ENCODE measurements at places on chromosomes 5 and 9.

- no peak for DNase-seq
Observed at GRCh38 chr5:90878081-90878480, 319.5 kb downstream of the ADGRV1 start.

GRCh38 chr5:8851101-8851500 lies 694.8 kb downstream of the SEMA5A start:
- no peak for DNase-seq

DNA sequence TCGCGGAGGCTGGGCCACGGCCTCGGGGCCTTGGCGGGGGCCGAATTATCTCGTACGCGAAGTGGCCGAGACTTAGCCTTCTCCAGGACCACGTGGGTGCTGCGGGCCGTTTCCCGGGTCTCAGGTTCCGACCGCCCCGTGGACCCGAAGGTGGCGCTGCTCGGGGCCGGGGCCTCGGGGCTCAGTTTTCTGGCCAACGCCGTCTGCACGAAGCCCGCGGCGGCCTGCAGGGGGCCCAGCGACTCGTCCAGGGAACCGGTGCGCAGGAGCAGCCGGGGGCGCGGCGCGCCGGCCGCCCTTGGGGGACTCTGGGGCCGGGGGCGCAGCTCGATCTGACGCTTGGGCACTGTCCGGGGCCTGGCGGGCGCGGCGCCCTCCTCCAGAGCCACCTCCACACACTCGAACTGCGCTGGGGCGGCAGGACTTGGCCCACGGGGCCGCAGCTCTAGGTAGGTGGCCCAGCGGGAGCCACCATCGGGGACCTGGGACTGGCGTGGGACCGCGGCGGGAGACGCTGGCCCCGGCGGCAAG lies 716 bp downstream of the PROB1 start:
- peak; percentile 50 for DNase-seq

DNA sequence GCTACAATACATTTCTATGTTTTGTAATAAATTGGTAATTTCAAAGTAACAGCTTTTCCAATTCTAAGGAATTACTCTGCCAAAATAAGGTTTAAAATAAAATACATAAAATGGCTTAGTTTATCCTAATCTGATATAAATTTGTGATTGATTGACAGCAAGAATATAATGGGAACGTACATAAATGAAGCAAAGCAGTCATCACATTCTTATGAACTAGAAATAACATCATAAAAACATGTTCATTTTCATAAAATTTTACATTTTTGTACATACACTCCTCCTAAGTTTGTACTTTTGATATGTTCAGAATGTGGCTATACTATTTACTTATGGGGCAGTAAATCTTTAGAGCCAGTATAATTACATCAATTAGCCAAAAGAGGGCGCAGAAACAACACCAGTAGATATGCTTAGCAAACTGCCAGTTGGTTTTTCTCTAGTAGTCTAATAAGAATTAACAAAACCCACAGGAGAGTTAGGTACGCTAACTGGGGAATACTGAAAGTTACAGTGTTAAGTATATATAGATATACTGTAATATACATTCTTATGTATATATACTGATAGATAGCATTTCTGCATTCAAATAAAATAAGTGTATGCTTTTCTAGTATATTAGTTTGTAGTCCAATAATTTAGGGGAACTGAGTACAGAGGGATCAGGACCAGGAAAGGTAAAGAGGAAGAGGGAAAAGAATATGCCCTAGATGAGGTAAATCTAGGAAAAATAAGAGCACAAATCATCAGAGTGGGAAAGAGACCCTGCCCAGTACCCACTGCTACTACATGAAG lies 76.8 kb downstream of the ZDHHC21 start:
- DNase-seq, result no peak

GRCh38 chr5:126875303-126875785 lies 98.4 kb downstream of the LMNB1 start:
- no peak for DNase-seq

DNA sequence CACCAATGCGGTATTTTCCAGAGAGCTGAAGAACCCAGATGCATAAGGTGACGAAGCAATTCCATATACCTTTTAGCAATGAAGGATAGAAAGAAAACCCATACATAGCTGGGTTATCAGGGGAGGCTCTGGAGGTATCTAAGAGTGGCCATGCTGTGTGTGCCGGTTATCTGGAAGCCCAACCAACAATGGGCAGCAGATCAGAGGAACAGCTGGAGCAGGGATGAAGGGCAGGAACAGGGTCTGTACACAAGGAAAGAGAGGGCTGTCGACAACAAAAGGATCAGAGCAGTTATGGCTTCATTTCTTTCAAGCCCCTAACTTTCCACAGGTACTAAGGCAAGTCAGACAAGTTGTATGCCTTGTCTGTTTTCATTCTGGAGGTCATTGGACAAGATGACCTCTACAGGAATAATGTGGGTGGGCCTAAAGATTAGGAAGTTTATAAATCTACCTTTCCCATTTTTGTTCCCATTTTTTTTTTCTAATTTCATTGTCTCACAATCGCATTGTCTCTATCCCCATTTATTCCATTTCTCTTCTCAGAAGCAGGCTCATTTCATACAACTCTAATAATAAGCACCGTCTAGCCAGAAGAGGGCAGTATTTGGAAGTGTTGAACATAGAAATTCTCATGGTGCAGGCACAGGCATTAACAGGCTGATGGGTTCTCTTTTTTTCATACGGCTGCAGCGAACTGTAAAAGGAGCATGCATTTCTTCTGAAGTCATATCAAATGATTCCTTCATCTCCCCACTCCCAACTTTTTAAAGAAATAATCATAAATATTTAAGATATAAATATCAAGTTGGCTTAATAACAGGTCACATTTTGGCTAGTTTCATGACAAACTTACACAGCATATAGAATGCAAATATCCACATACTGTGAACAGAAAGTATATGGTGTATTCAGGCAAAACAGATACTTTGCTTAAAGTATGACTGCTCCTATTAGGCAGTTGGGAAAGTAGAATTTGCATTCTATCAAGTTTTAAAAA lies 63.5 kb downstream of the ZNF474 start:
- peak; percentile 36 for DNase-seq

GRCh38 chr5:172624996-172625964 lies 15.8 kb upstream of the NEURL1B start:
- no peak for DNase-seq

- no peak for DNase-seq
Observed at GRCh38 chr5:41670216-41670615, 159.8 kb upstream of the PLCXD3 start.

DNA sequence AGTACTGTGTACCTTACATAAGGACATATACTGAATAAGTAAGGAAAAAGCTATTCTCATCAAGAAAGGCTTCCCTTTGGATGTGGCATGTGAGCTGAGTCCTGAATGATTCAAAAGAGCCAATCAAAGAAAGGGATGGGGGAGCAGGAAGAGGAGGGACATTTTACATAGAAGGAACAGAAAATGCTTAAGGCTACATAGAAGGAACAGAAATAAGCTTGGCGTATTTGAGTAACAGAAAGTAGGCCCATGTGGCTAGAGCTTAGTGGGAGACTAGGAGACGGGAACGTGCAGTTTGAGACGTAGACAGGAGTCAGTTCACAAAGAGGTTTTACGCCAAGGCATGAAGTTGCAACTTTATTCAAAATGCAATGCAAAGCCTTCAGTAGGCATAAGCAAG lies 126.3 kb downstream of the CEMIP2 start:
- DNase-seq, result no peak

DNA sequence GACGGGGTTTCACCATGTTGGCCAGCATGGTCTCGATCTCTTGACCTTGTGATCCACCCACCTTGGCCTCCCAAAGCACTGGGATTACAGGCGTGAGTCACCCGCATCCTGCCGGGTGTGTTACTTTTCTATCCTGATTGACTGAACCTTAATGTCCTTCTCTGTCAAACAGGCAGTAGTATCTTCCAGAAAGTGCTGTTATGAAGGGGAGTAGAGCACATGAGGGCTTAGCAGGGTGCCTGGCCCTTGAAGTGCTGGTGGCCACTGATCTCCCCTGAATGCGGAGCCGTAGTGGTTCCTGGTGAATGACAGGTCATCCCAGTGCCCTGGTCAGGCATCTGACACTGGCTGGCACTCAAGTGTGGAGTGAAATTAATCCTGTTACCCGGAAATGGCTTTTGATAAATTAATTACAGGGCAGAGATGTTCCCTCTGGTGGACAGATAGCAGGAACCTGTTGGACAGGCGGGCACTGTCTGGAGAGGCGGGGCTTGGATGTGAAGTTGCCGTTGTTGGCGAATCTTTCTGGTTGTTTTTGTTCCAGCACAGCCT lies 28.4 kb downstream of the PRRC2B start:
- no peak for DNase-seq

- DNase-seq, result no peak
Observed at GRCh38 chr9:98811051-98811650, 3.7 kb downstream of the GALNT12 start.

DNA sequence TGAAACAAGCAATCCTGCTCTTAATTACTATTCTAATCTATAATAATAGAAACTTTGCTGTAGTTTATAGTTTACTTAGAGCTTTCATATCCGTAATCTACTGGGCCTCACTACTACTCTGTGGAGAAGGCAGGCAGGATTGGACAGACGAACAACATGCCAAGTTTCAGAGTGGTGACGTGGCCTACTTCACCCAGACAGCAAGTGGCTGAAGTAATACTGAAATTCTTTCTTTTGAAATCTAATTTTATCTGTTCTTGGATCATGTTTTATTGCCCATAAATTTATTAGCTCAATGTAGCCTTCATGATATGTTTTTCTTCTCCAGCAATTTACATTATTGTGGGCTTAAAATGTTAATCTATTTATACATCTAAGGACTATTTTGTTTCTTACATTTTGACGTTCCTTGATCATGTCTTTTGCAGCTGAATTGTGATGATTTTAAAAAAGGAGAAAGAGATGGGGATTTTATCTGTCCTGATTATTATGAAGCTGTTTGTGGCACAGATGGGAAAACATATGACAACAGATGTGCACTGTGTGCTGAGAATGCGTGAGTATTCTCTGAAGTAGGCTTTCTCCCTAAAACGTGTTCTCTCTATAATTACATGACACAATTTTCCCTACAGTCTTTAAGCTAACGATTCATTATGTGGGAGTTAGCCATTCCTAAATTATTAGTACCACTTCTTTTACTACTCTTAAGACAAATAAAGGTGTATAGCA lies 22.4 kb downstream of the SPINK5 start:
- peak; percentile 91 for DNase-seq

- no peak for DNase-seq
Observed at GRCh38 chr5:107486489-107486888, 184.2 kb downstream of the EFNA5 start.

GRCh38 chr9:113360242-113360842 lies 11.0 kb downstream of the BSPRY start:
- DNase-seq, result no peak

GRCh38 chr5:169268019-169268418 lies 32.9 kb downstream of the SLIT3 start:
- DNase-seq, result no peak

DNA sequence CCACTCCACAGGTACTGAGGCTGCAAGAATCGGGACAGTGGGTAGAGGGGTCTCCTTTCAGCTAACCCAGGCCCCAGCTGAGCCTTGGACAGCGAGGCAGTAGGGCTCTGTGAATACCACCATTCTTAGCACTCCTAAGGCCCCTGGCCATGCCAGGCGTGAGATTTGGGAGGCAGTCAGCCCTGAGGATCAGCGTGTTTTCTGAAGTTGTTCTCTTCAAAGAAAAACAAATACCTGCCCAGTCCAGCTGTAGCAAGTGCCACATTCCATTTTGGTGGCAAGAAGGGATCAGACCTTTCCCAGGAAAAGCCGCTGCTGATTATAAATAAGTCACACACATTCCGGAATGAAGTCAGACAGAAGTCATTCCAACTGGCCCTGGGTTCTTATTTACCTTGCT lies 47.8 kb downstream of the RALGPS1 start:
- DNase-seq, result no peak

- peak; percentile 51 for DNase-seq
Observed at GRCh38 chr5:100188339-100188738, 346.8 kb upstream of the FAM174A start.

DNA sequence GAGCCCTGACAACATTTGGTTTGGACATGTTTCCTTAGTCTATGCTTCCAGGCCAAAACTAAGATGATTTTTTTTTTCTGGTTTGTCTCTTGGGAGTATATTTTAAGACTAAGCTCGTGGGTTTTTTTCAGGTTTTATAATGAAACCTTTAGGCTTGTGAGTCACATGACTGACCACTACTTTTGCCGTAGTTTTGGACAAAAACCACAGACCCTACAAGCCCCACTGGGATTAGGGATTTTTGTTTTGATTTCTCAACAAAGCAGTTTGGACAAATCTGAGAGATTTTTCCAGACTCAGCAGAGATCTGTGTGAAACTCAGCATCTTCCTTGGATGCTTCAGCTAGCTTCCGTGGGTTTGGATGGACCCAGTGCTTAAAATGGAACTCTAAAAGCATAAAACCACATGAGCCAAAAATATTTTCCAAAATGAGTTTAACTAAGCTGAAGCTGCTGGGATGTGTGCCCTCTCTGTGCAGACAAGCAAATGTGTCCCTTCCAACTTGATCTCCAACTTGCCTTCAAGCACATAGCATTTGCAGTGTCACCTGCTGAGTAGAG lies 70.3 kb upstream of the SMIM15 start:
- no peak for DNase-seq

GRCh38 chr5:119412279-119413227 lies 39.7 kb upstream of the HSD17B4 start:
- no peak for DNase-seq

GRCh38 chr9:81497091-81497490 lies 192.3 kb downstream of the TLE1 start:
- DNase-seq, result no peak

GRCh38 chr5:167489202-167489601 lies 802.2 kb upstream of the WWC1 start:
- no peak for DNase-seq

GRCh38 chr5:97094579-97095317 lies 47.7 kb downstream of the LIX1 start:
- no peak for DNase-seq

DNA sequence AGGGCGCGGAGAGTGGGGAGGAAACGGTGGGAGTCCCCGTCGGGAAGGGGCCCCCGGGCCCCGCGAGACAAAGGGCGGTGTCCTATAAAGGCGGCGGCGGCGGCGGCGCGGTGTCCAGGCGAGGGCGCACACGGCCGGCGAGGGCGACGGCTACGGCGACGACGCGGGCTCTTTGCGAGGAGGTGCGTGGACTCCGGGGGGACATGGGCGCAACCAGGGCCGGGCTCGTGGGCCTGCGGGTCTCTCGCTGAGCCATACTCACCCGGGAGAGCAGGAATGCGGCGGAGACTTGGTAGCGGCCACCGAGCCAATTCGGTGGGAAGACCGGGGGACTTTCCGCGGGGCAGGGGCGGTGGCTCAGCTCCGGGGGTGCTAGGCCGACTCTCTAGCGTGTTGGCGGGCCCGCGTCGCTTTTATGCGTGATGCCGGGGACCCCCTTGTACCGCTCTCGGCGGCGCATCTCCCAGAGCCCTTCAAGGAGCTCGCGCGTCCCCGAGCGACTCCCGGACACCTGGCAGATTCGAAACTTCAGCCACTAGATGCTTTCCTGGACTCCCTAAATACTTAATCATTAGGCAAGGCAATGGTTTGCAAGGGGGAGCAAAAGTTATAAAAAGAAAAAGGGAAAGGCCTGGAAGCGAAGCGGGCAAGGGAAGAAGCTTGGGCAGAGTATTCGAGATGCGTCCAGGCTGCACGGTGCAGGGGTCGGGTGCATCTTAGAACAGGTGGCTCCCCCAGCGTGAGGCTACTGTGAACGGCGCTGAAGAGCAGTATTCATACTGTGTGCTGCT lies 5.9 kb upstream of the TAL2 start:
- peak; percentile 76 for DNase-seq

All from NCI-H524 (cell line).